ENCODE measurements at places on chromosomes 6 and 20. TPM values are rescaled to one million over a fixed set of nuclear protein-coding genes. Genes with fewer than 3 reads are reported as not detected.

DNA sequence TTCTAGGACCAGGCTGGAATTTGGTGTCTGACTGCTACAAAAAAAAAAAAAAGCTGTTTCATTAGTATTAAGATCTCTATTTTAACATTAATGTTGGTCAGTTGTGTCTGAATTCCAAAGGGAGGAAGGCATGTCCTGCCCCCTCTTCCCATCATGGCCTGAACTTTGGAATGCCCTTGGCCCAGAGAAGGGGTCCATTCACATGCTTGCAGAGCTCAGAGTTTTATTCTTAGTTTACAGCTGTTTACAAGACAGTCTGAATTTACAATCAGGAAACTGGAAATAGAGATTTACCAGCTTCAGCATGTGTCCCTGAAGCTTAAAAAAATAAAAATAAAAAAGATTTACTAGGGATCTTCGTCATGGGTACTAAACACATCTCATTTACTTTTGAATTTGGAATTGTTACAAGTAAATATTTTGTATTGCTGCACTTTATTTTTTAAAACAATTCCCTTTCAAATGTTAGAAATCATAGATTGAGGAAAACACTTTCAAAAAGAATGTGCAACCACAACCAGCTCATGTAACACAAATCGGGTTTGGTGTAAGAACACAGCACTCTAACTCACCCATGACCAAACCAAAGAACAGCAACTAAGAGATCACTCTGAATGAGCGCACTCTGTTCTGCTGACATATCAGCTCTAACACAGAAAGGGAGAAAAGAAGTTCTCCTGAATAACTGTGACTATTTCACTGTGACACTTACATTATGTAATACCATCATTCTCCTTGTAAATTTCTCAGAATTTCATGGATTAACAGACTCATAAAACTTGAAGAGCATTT, 6.6 kb upstream of the SERPINB6 start:
- DNase-seq: no peak
- no peaks in the 10 kb centered on the region for H3K36me3 ChIP-seq
- H3K27ac ChIP-seq: no peak overlapping the region
- H3K4me1 ChIP-seq: no peaks in the 10 kb centered on the region
- H3K27me3 ChIP-seq: no peaks in the 10 kb centered on the region

DNA sequence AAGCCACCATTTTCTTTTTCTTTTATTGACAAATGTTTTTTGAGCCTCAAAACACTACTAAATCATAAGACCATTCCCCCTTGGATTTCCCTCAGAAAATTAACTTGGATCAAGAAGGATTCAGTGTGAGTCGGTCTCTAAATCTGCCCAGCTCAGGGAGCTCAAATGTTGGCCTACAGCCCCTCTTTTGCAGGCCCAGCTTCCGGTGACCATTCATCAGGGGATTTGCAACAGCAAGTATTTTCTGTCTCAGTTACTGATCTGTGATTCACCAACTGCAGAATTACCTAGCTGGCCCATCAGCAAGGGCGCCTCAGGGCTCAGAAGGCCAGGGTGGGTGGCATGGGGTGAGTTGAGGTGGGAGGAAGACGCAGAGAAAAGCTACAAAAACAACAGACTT, 318.1 kb downstream of the CDC5L start:
- DNase-seq: no peak

DNA sequence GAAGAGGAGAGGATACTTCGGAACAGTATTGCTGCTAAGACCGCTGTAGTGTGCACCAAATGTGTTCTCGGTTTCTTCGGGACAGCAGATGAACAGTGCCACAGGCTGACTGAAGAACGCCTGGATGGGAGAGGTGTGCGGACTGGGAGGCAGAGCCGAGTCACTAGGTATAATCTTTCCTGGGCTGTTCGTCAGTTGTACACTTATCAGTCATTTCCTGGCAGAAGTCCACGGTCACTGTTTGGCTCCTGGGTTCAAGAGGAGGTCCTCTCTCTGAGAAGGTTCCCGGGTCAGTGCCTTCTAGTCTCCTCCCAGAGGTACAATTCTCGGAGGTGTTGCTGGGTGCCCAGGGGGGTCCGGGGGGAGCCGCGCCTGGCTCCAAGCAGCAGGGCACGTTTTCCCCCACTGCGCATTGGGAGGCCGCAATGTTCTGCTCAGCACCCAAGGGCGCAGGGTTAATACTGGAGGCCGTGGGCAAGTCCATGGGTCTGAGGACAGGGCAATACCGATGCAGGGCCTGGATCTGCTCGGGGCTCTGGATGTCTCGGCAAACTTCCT, 38.1 kb downstream of the GJA10 start:
- DNase-seq: no peak
- H3K4me3 ChIP-seq: no peak overlapping the region
- no peaks in the 10 kb centered on the region for H3K27me3 ChIP-seq
- H3K27ac ChIP-seq: no peak overlapping the region

Gene MAFB
- total RNA-seq: 1.8 TPM

Gene FRMD1
- total RNA-seq: not detected

Gene BPIFB1
- total RNA-seq: not detected

Gene NELFCD
- 56.3 TPM for total RNA-seq

Gene LY6G6C
- total RNA-seq: not detected
